ENCODE measurements at places on chromosomes 1 and 21.

GRCh38 chr1:14852291-14852690, 253.8 kb downstream of the KAZN start:
- no peak for DNase-seq

- DNase-seq = no peak
Measured at GRCh38 chr21:41729701-41730366, 37.0 kb downstream of the RIPK4 start.

DNA sequence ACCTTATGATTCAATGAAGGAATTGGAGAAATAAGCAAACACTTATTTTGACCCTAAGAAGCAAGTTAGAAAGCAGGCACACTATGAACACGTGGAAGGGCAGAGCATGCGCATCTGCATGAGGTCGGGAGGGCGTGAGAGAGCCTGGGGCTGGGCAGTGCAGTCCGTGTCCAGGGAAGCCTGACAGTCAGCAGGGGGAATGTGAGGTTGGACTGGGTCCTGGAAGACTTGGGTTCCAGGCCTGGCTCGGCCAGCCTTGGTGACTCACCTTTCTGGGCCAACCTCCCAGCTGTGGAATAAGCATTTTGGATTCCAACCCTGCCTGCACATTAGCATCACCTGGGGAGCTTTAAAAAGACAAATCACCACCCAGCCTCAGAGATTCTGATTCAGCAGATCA, 26.6 kb upstream of the LMX1A start:
- no peak for DNase-seq

- DNase-seq = no peak
Measured at GRCh38 chr1:30286241-30286987, 437.0 kb downstream of the MATN1 start.

- DNase-seq = no peak
Measured at GRCh38 chr1:234709473-234710228, 99.7 kb upstream of the IRF2BP2 start.

- no peak for DNase-seq
Measured at GRCh38 chr1:36590771-36591170, 108.1 kb upstream of the CSF3R start.

DNA sequence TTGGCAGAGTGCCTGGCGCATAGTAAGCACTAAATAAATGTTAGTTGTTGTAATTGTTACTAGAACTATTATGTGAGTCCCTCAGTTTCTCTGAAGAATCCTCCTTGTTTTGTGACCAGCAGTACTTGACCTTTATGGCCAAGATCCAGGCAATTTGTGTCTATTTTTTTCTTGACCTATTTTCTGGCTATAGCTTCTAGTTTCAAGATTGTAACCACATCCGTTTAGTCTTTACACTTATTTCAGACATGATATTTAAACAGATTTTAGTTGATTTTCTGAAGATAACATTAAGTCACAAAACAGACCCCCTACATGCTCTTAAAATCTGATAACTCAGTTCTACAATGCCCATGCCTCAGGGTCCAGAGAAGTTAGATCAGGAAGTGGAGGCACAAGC, 50.3 kb downstream of the CDC7 start:
- DNase-seq = no peak

GRCh38 chr1:109977225-109977624, 7.3 kb upstream of the AHCYL1 start:
- no peak for DNase-seq

DNA sequence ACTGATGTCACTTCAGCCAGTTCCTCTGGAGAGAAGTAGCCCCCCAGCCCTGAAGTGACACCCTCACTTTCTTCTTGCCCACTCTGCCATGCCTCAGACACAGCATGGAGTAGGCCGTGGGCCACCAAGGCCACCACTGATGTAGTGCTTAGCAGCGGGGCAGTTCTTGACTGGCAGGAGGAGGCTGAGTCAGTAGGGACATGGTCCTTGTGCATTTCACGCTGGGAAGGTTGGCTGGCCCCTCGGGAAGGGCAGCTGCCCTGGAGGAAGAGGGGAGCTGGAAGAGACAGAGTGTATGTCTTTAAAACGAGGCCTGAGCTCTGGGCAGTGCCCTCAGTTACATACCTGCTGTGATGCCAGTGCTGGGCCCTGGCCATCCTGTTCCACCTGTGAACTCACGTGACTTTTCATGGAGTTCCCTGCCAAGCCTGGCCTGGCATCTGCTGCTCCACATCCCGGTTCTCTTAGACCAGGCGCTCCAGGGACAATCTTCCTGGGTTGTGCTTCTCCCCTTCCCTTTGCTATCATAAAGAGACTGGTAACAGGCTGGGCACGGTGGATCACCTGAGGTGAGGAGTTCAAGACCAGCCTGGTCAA, 158.6 kb upstream of the TMEM51 start:
- DNase-seq = no peak

DNA sequence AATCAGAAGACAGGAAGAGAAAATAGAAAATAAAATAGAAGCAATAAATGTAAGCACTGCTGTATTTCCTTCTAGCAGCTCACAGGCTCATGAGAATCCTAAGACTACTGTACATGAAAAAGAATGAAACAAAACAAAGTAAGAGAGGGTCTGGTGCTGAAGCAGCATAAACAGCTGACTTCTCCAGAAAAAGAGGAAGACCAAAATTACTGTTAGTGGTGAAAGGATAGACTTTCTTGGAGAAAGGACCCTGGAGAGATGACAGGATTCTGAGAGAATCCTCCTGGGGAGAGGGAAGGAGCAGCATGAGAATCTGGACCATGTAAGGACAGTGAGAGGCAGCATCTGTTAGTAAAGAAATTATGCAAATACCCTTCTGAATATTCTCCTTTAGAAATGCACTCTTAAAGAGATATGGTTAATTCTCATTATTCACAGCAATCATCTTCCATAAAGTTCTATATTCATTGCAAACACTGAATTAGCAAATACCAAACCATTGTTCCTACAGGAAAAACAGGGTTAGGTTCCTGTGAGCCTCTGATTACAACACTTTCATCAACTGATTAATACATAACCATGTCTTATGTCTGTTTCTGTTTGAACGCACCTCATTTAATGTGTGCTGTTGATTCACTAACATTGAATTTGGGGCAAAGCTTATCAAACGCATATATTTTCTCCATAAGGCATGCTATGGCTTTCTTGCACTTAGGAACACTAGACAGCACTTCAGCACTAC, 17.0 kb downstream of the SLC25A24 start:
- no peak for DNase-seq

DNA sequence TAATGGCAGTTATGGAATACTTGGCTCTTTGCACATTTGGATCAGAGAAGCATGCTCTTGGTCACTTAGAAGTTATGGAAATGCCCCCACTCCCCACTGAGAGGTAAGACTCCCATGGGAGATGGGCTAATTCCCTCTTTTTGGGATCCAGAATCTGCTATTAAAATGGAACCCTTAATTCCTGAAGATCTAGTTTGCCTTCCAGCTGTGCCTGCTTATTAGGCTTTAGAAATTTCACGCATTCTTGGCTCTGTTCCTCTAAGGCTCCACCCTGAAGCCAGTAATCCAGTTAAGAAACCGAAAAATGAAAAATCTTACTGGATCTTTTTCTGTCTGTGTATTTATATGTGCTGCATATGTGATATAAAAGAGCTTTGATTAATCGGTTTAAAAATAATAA, 76.7 kb downstream of the USH2A start:
- no peak for DNase-seq

DNA sequence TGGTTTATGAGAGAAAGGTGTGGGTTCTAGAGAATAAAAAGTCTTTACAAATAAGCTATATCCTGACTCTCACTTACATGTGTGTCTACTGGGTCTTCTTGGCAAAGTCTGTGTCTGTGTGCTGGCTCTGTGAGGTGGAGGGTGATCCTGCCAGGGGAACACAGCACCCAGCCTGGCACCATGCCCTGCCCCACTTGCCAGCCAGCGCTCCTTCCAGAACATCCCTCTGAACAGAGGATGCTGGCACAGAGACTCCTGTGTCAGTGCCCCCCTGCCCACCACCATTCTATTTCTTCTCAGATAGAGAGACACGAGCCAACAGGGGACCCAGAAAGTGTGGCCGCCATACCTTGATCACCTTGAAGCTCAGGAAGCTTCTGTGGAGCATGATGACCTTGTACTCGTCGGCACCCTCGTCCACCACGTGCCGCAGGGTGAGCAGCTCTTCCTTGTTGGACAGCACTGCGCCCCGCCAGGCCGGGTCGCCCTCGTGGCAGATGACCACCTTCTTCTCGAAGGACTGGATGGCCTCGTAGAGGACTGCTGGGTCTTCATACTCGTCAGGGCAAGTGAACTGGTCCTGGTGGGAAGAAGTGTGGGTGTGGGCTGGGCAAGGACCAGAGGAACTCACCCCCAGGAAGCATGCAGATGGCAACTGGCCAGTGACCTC, 49.7 kb downstream of the NTPCR start:
- DNase-seq = no peak

DNA sequence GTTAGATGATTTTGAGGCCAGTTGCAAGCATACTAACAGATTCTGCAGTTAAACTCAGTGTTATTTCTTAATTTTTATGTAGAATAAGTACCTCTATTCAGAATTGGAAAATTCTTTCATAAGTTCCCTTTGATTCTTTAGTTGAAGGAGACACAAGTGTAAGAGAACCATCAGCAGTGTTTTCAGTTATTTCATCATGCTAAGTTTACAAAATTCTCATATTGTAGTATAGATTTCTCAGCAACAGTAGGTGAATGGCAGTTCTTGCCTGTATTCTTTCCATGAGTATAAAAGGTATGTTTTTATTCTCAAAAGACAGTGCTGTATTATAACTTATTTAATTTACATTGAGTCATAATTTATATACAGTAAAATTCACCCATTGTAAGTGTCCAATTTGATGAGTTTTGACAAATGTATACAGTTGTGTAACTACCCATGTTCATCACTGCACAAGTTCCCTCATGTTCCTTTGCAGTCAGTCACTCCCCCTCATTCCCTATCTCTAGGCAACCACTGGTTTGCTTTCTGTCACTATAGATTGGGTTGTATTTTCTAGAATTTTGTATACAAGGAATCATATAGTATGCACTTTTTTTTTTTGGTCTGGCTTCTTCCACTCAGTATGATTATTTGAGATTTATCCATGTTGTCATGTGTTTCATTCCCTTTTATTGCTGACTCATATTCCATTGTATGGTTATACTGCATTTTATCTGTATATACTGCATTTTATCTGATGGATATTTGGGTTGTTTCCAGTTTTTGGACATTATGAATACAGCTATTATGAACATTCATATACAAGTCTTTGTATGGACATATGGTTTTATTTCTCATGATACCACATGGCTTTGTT, 3.9 kb downstream of the RPS6KC1 start:
- DNase-seq = no peak
